ENCODE measurements at places on chromosomes 16 and 17.

GRCh38 chr17:39213852-39214251 lies 11.9 kb downstream of the STAC2 start:
- DNase-seq: no peak

- no peak for DNase-seq
Observed at GRCh38 chr17:20116683-20117309, 107.6 kb downstream of the SPECC1 start.

- no peak for DNase-seq
Observed at GRCh38 chr17:72952220-72952619, 140.3 kb downstream of the SLC39A11 start.

- no peak for DNase-seq
Observed at GRCh38 chr17:80416260-80416939, 1.4 kb downstream of the ENDOV start.

DNA sequence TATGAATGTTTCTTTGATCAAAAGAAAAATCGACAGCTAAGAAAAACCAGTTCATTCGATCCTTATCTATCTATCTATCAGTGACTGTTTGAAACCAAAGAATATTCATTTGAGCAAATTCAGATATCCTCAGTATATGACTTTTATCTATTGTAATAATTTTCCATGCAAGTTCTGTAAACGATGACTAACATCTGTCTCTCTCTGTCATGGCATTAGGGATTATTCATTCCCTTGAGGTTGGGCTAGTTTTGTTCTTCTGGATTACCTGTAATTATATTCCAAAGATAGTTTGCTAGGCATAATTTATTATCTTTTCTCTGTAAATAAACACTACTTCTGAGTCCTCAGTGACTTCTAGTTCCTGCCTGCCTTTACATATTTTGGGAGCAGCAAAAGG lies 497.7 kb upstream of the CDH11 start:
- no peak for DNase-seq

GRCh38 chr17:15342460-15342859 lies 1.1 kb upstream of the TEKT3 start:
- no peak for DNase-seq

GRCh38 chr17:80437532-80437931 lies 22.6 kb downstream of the ENDOV start:
- DNase-seq: no peak
